Common myeloid progenitor, CD34-positive (primary cell): ENCODE measurements at places on chromosomes 1 and 21.

DNA sequence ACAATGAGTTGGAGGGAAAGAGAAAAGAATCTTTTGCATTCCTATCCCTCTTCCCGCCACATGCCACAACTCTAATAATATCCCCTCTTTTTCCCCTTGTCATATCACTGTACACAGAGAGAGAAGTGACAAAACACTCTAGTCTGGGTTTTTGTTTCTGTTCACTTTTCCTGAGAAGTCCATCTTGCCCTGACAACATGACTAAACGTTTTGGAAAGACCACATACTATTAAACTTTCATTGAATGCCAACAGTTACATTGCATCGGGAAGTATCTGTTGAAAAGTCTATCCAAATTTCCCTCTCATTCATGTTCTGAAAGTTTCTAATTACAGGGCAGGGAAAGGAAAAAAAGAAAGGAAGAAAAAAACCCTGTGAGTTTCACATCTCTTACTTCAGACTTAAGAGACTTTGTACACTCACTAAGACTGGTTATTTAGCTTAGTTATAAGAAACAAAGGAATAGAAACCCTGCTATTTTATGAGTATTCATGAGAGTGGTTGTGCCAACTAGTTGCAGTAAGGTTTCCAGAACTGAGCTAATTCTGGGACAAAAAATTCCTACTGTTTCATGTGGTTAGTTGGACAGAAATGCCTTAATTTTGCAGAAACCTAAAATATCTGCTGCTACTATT lies 16.9 kb downstream of the PLA2G4A start:
- peak; percentile 62 for DNase-seq

- no peak for DNase-seq
These were observed 5.3 kb downstream of the DENND2D start for GRCh38 chr1:111195002-111195684.

DNA sequence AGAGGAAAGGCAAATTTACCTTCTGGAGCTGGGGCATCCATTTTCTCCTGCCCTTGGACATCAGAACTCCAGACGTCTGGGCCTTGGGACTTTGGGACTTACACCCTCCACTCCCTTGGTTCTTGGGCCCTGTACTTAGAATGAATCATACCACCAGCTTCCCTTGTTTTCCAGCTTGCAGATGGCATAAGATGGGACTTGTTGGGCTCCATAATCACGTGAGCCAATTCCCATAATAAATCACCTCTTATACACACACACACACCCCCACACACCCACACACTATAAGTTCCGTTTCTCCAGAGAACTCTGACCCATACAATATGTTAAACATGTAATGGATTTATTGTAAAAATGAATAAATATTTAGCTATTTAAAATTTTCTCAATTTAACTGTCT lies 185.7 kb downstream of the GIPC2 start:
- no peak for DNase-seq

- peak; percentile 94 for DNase-seq
These were observed at the start of gene IFI16 for GRCh38 chr1:159009704-159010361. Gene IFI16 (plus strand): TSS chr1:159009907. CDS start chr1:159014681, 4,774 bp downstream.

GRCh38 chr1:230016159-230016558 lies 50.9 kb upstream of the GALNT2 start:
- no peak for DNase-seq

DNA sequence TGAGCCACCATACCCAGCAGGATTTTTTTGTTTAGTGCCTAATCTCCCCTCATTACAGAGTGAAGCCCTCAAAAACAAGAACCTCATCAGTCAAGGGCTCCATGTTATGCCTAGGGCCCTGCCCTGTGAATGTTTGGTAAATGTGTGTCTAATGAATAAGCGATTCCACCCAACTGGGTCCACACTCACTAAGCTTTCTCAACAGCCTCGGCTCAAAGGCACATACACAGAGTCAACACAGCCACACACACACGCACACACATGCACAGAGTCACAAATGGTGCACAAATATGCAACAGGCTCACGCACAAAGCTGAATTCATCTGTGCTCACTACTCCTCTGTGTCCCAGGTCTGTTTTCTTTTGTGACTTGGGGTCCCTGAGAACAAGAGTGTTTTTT lies 11.7 kb upstream of the SYNC start:
- no peak for DNase-seq

DNA sequence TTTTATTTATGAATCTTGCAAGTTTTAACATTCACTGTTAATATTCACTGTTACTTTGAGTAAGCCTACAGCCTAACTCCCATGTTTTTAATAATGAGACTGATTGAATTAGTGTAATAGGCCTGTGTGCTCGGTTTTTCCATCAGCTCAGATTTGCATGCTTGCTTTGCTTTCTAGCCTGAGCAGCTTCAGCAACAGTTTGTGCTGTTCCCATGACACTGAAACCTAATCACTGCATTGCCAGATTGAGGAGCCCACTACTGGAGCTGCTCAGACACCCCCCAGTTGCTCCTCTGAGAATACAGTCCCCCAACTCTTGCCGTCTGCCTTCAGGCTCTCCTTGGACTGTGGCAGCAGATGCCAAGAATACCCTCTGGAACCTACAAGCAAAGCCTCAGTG lies 695.4 kb downstream of the BRINP3 start:
- DNase-seq: no peak

DNA sequence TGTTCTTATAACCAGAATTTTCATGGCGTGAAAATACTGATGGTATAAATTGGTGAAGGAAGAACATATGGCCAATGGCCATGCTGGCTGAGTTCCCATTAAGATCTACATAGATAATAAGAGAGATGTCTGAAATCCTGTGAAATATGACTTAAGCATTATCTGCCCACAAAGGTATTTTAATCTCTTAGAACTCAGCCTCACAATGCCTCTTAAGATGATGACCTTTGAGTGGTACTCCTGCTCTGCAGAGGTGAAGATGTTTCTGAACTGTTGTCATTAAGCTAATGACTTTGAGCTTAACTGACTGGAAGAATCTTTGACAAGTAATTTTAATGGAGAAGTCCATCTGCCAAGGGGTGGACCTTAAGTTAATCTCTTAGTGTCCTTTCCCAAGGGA lies 148.7 kb downstream of the ZNF326 start:
- DNase-seq: no peak

GRCh38 chr1:206824331-206824730 lies 41.1 kb upstream of the IL20 start:
- DNase-seq: peak; percentile 56

- no peak for DNase-seq
These were observed 22.8 kb upstream of the STUM start for GRCh38 chr1:226525750-226526149.

- DNase-seq: no peak
These were observed 56.5 kb upstream of the SELENON start for GRCh38 chr1:25743164-25744139.

DNA sequence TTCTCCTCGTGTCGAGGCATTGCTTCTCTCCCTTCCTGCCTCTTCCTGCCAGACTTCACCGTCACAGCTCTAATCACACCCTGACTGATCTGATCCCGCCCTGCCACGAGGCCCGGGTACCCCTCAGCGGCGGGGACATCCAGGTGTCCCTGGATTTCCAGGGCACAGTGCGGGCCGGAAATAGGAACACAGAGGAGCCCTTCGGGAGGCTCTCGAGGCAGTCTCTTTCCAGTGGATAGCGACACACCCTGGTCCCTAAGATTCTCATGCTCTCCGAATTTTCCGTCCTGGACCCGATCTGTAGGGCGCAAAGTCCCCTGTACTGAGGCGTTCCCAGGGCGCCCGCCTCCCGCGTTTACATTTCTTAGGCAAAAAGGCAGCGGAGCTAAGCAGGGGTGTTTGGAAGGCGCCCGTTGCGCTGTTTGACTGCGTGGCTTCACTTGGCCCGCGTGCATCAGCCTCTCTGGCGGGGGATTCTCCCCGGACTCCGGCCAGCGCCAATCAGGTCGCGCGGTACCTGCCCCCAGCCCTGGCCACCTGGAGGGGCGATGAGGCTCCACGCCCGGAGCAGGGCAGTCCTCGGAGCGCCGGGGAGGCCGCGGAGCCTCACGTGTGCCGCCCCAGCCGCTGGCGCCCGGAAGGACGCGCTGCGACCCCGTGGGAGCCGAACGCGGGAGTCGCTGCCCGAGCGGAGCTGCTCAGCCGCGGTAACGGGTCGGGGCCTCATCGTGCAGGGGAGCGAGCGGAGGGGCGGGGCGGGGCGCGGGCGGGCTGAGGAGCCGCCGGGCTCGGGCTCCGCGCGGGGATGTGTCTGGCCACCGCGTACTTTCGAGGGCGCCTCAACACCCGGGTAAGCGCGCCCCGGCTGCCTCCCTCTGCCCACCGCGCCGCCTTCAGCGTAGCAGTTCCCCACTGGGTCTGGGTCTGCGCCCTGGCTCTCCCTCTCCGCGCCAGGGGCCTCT lies at the start of gene FAM163A:
Gene FAM163A (plus strand): TSS at position 575 of the 962 bp plus-strand sequence. CDS start 69,807 bp downstream, outside the sequence.
- DNase-seq: peak; percentile 43

- no peak for DNase-seq
These were observed 84.8 kb upstream of the BCAR3 start for GRCh38 chr1:93766451-93766850.

DNA sequence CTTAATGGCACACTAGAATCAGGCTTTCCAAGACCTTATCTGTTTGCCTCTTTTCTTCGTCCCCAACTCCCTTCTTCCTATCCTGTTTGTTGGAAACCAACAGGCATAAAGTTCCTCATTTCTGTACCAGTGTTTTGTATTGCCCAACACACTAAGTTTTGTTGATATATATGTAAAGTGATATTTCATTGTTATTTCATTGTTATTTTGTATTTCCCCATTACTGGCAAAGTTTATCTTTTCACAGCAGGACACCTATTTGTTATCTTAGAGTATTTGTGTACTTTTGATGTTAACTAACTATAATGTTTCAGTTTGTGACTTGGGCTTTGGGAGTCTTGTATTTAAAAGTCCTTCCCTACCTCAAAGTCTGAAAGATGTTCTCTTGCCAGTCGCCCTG lies 27.1 kb downstream of the FAM20B start:
- DNase-seq: no peak

DNA sequence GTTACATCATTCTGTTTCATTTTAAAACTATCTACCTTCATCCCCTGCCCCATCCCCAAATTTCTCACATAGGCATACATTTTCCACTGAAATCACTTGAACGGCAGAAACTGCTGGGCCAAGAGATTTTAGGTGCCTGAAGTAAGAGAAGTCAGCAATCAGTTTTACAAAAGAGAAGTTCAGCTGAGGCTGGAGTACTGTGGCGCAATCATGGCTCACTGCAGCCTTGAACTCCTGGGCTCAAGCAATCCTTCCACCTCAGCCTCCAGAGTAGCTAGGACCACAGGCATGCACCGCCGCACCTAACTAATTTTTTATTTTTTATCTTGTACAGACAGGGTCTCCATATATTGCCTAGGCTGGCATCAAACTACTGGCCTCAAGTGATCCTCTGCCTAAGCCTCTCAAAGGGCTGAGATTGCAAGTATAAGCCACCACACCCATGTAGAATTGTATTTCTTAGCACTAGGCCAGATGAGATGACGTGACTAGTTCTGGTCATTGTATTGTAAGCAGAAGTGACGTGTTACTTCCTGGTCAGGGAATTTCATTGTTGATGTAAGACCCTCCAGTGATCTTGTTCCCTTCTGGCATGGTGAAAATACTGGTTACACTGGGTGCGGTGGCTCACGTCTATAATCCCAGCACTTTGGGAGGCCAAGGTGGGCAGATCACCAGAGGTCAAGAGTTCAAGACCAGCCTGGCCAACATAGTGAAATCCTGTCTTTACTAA lies 7.1 kb downstream of the BECN2 start:
- DNase-seq: no peak

DNA sequence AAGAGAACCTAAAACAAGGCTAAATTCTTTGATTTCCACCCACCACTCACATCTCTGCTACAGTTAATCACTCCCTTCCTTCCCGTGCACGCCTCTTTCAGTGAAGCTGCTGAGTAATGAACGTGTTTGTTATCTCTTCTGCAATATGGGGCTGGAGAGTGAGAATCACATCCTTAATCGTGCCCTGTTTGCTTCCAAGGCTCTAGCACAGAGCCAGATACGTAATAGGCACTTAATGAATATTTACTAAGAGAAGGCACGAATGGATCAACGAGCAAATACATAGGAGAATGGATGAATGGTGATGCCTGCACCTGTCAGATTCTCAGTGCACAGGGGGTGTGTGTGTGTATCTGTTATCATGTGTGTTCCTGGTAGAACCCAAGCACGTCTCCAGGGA lies 22.1 kb upstream of the FAM43B start:
- DNase-seq: peak; percentile 81

DNA sequence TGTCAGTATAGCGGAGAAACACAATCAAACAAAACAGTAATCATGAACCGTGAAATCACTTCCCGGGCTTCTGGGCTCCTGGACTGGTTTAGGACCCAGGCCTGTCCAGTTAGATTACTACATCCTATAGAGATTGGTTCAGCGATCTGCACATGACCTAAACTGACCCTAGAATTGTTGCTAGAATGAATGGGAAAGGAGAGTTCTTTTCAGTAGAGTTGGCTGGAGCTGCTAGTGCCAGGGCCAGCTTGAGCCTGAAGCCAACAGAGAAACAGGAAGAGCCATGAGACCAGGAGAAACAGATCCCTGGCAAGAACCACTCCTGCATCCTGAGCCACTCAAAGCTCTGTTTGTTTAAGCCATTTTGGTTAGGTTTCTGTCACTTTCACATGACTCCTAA lies 474.3 kb upstream of the C1orf87 start:
- no peak for DNase-seq

DNA sequence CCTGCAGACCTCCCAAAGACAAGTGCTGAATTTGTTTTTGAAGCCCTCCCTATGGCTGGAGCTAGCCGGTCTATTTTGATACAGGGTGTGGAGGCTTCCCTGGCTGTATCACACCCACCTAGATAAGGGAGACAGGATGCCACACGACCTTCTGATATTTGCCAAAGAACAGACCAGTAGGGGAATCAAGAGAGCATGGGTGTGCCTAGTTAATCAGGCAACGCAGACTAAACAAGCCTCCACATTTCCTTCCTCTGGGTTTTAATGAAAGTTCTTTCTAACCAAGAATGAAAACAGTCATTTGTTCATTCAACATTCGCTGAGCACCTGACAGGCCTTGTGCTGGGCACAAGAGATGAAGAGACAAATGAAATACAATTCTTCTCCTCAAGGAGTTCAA lies 446.8 kb downstream of the PLPP3 start:
- peak; percentile 12 for DNase-seq

GRCh38 chr1:12125422-12126355 lies 41.1 kb upstream of the TNFRSF1B start:
- DNase-seq: peak; percentile 35

GRCh38 chr1:157195521-157196244 lies 57.5 kb upstream of the ETV3 start:
- no peak for DNase-seq

- DNase-seq: no peak
These were observed 180.0 kb upstream of the LMO4 start for GRCh38 chr1:87148661-87149060.

GRCh38 chr1:203305809-203306088 lies 430 bp downstream of the BTG2 start:
- no peak for DNase-seq

DNA sequence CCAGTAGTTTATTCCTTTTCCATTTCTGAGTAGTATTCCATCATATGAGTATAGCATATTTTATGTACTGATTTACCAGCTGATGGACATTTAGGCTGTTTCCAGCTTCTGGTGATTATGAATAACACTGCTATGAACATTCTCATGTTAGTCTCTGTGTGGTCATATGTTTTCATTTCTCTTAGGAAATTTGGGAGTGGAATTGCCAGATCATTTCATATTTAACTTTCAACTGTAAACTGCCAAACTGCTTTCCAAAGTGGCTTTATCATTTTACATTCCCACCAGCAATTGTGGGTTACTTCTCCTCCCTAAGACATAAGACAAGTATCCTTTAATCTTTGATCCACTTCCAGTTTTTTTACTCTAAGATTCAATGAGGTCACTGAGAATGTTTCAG lies 85.7 kb upstream of the RALGPS2 start:
- no peak for DNase-seq
